ENCODE measurements at places on chromosomes 2 and 18. TPM values are rescaled to one million over a fixed set of nuclear protein-coding genes. Genes with fewer than 3 reads are reported as not detected.

GRCh38 chr2:196459539-196459938 is 180.0 kb upstream of the CCDC150 start:
- DNase-seq: no peak

DNA sequence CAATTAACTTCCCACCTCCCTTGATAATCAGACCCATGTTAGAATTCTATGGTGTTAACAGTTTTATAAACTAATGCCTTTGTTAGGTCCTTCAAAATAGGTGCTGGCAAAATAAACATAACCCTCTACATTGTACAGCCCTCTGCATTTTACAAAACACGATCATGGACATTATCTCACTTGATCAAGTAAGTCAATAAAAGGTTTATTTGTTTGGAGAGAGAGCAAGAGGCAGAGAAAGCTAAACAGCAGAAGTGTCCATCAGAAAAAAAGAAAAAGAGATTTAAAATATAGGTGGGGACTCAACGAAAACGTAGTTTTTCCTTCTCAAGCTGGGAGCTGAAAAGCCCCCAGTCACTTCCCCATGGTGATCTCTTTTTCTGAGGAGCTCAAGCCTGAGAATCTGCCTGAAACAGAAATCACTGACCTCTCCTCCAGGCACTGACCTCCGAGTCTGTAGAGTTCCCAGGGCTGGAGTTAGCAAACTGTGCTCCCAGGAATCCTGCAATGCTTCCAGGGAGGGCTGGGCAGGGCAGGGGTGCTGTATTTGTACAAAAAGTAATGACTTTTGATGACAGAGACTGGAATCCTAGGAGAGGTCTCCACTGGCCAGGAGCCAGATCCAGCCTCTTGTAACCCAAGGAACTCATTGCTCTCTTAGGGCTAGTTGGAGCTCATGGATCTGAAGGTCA is 137.8 kb upstream of the KLHL29 start:
- no peak for DNase-seq

Gene POU3F3
- total RNA-seq: not detected

Gene SP9
- not detected for total RNA-seq

GRCh38 chr18:71837547-71837946 is 706.6 kb downstream of the CBLN2 start:
- no peak for DNase-seq

DNA sequence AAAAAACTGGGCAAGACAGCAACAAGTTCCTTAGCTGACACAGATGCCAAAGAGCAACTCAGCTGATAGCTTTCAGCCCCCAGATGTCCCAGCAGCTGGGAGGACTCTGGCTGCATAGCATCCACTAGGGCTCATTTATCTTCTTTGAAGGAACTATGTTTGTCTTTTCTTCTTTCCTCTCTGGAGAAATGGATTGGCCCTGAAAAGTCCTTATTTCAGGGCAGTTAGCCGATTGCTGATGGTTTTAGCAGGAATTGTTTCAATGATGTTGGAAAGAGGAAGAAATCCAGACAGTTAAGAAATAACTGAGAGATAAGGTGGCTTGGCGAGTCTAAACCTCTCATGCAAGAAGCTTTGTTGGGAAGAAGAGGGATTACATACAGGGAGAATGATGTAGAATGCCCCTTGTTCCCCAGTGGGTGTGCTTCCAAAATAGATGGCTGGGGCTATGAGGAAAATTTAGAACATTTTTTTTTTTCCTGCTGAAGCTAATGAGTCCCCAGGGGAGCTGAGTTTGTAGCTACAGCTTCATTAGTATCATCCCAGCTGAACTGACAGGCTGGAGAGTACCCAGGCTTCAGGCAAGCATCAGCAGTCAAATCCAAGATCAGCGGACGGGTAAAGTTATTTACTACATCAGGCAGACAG is 33.6 kb upstream of the SERPINE2 start:
- no peak for DNase-seq

DNA sequence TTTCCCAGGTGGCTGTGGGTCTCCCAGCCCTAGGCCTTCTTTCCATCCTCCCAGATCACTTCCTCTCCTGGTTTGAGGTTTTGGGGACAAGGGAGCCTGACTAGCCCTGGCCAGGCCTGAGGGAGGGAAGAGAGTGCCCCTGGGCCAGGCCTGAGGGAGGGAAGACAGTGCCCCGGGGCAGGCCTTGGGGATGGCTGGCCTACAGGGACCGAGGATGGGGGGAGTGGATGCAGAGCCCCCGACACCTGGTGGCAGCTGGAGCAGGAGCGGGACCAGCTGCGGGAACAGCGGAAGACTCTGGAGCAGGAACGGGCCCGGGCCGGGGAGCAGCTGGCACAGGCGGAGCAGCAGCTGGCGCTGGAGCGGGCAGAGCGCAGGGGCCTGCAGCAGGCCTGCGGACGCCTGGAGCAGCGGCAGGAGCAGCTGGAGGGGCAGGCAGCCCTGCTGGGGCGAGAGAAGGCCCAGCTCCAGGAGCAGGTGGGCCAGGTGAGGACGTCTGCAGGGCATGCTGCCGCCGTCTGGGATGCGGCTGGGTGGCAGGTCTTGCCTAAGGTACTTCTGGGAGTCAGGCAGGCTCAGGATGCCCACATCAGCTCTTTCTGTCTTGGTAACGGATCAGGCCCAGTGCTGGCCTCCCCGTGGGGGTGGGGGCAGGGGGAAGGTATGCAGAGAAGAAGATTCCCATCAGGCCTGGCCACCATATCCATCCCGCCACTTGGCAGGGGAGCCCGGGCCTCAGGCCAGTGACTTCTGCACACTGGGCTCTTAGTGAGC is 29.2 kb downstream of the CROCC2 start:
- DNase-seq: no peak

DNA sequence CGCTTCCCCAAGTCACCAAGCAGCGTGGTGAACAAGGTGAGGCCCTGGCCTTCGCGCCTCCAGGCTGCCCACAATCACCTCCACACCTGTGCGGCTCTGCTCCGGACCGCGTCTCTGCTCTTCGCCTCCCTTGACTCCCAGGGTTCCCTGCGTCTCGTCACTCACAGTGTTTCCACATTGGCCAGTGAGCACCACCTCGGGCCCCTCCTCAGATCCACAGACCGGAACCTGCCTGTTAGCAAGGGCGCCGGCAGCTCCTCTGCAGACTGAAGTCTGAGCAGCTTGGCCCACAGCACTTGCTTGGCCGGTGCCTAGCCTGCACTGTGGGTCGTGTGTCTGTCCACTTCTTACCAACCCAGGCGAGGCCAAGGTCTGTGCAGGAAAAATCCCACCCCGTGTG is 155.3 kb upstream of the ALKAL2 start:
- DNase-seq: no peak

Gene NR4A2
- 1.1 TPM for total RNA-seq

Gene CIDEA
- 3.0 TPM for total RNA-seq

Gene RNPEPL1
- 42.3 TPM for total RNA-seq

DNA sequence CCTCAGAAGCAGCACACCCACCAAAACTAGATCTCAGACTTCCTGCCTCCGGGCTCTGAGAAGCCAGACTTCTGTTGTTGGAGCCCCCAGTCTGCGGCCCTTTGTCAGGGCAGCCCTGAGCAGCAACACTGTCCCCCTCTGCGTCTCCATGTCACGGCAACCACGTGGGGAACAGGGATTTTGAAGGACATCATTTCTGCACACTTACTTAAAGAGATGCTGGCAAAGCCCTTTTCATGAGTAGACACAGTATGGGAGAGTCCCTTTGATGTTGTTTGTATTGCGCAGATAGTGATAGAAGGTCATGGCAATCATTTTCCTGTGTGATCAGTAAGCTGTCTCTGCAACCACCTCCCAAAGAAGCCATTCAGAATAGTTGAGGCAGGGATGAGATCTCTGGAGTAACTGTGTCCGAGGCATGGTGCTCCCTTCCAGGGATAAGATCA is 69.1 kb upstream of the ID2 start:
- DNase-seq: no peak

- DNase-seq: no peak
Measured at GRCh38 chr18:43322132-43322531, 44.8 kb upstream of the SYT4 start.

DNA sequence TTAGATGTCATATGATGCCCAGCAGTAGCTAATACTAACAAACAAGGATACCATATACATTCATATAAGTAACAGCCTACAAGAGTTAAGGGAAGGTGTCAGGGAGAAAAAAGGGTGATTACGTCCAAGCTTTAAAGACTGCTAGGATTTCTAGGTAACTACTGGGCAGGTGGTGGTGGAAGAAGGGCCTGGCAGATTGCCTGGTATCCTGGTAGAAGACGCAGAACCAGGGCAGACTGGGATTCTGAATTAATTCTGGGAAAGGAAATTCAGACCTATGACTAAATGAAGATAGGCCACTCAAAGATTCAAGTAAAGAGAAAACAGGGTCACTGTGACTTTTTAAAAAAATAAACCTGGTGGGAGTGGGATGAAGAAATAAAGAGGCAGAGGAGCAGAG is 31.9 kb downstream of the NDUFA10 start:
- no peak for DNase-seq

DNA sequence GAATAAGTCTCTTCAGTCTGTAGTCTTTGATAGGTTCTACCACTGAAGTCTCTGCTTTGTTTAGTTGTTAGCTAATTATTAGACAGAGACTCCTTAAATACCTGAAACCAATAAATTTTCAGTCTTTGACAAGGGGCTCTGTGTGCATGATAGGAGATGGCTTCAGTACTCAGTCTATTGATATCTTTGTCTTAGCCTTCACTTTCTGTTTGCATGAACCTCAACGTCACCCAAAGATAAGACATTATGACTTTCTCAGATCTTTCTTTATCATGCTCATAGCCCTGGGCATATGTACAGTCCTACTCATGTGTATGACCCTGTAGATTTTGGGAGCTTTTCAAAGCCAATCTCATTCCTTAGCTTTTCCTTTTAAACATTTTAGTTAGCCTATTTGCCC is 183.5 kb upstream of the GCFC2 start:
- no peak for DNase-seq

Gene CXCR1
- total RNA-seq: not detected

GRCh38 chr2:47043142-47043890 is 111.8 kb downstream of the STPG4 start:
- DNase-seq: no peak

DNA sequence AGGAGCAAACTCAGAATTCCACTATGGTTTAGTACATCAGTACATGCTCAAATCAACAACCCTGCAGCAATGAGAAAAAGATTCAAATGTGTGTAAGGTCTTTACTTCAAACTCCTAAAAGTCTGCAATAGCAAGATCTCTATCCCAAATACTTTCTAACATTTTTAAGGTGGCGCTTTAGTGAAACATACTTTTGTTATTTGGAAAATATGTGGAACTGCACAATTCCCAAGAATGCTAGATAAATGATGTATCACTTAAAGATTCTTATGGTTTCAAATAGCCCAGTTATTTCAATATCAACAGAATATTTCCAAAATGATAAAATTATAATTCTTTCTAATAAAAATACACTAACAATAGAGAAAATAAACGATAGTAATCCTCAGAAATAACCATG is 227.6 kb upstream of the SMAD7 start:
- no peak for DNase-seq

GRCh38 chr2:66443979-66444861 is 9.3 kb downstream of the MEIS1 start:
- DNase-seq: no peak

GRCh38 chr2:227759411-227760118 is 13.9 kb downstream of the SCYGR8 start:
- no peak for DNase-seq

DNA sequence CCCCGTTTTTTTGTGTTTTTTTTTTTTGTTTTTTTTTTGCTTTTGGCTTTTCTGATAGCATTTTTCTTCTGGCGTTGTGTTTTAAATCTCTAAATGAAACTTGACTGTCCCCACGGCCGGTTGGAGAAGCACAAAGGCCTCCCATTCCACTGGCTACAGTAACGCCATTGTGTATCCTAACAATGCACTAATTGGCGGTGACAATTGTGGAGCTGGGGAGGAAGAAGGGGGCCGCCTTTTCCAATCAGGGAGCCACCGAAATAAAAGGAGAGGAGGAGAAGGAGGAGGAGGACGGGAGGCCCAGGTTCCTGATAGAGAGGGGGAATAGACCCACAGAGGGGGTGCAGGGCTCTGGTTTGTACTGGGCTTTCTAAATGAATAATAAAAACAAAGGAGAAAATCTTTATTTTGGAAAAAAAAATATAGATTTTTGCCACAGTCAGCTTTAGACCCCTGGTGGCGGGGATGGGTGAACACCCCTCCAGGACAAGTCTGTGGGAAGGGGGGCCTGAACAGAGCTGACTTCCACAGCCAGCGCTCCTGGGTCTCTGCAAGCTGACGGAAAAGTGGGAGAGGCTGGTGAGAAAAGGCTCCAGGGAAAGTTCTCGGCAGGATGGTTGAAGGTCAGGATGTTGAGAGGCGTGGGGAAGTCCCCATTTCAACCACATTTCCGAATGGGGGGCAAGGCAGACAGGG is 43.7 kb upstream of the FZD5 start:
- no peak for DNase-seq

GRCh38 chr2:15850534-15850933 is 89.8 kb upstream of the MYCN start:
- DNase-seq: no peak

Gene C2orf81
- 0.22 TPM for total RNA-seq

Gene MCFD2
- total RNA-seq: 57.6 TPM

- no peak for DNase-seq
Measured at GRCh38 chr2:230890646-230891045, 25.9 kb downstream of the ITM2C start.

- no peak for DNase-seq
Measured at GRCh38 chr2:238570391-238570790, 143.7 kb downstream of the ASB1 start.

- no peak for DNase-seq
Measured at GRCh38 chr2:67229706-67230105, 167.4 kb upstream of the ETAA1 start.

- no peak for DNase-seq
Measured at GRCh38 chr2:31302940-31303563, 69.1 kb downstream of the EHD3 start.
